Fibroblast of skin of right quadriceps (primary cell): ENCODE measurements at places on chromosomes 1 and 21.

- no peak for DNase-seq
Measured at GRCh38 chr1:102045752-102046151, 49.0 kb upstream of the OLFM3 start.

- DNase-seq, result peak; percentile 43
Measured at GRCh38 chr1:36322786-36323635, 434 bp downstream of the EVA1B start.

GRCh38 chr1:46673749-46674182 is 2.1 kb downstream of the TEX38 start:
- DNase-seq, result peak; percentile 49

DNA sequence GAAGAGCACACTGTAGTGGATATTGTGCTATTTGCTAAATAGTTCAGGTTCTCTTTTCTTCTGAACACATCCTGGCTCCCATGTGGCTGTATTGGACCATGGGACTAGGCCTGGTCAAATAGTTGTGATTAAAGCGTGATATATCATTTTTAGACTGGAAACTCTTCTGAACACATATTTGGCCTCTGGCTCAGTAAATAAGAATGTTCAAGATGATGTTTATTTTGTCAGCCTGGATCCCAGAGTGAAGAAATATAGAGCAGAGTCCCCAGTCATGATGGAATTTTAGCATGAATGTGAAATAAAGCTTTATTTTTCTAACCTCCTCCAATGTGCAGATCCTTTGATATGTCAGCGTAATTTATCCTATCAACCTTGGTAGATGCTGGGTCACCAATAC is 542.6 kb downstream of the ADGRL2 start:
- peak; percentile 5 for DNase-seq

DNA sequence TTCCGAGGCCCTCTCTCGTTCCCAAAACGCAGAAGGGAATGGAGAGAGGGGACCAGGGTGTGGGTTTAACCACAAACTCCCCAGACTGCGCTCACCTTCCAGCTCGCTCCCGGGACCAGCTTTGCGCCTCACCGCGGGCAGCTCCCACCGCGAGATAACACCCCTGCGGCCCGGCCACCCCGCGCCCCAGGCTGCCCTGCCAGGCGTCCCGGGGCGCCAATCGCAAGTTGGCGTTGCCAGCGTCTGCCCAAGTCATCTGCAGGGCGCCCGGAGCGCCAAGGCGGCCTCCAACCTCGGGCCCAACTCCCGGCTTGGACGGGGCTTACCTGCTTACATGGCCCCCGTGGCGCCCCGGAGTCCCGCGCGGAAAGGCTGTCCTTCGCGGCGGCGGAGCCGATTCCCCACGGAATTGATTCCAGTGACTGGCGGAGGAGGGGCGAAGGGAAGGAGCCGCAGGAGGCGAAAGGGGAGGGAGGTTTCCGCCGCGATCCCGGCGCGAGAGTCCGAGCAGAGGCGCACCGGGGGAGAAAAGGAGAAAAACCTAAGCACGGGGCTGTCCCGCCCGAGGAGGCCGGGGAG is 456 bp downstream of the PTPN14 start:
- DNase-seq, result no peak

DNA sequence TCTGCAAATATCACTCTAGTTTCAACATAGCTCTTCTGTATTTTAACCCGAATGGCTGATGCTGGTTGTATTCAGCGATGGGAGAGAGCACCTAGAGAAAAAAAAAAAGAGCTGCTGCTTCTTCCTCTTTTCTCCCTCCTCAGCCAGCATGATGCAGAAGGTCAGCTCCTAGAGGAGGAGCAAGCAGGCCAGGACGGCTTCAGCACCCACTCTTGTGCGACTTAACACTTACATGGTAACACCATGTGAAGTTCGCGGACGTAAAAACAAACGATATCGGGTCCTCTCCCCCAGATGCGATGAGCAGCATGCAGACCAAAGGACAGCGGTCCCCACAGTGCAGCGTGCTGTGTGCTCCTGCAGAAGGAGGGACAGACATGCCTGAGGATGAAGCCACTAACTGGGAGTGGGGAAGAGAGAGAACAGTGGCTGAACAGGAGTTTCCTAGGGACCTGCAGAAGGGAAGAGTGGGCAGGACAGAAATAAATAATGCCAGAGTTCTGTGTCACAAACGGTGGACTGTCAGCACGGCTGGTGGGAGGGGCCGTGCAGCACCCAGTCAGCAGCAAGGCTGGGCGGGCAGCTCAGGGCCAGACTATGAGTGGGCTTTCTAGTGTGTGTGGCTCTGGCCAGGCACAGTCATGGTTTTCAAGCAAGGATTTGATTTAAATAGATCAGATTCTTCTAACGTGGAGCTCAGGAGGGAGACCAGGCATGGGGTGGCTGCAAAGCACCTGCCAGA is 11.4 kb upstream of the B3GALT5 start:
- peak; percentile 6 for DNase-seq

DNA sequence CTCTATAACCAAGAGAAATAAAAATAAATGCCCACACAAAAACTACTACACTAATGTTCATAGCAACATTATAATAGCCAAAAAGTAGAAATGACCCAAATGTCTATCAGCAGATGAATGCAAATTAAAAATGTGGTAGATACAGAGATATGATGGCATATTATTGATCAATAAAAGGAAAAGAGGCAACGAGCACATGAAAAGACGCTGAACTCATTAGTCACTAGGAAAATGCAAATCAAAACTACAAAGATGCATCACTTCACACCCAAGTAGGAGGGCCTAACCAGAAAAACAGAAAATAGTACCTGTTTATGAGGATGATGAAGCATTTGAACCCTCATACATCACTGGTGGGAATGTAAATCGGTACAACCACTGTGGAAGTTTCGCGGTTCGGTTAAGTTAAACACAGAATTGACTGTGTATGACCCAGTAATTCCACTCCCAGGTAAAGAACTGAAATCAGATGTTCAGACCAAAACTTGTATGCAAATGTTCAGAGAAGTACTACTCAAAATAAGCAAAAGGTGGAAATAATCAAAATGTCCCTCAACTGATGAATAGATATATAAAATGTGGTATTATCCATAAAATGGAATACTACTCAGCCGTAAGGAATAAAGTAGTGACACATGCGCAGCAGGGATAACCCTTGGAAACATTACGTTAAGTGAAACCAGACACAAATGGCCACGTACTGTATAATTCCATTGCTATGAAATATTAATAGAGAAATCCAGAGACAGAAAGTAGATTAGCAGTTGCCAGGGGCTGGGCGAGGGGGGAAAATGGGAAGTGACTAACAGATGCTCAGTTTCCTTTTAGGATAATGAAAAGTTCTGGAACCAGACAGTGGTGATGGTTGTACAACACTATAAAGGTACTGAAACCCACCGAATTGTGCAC is 3.1 kb downstream of the USP48 start:
- DNase-seq, result no peak

- DNase-seq, result peak; percentile 29
Measured at GRCh38 chr1:18681423-18681835, 50.8 kb downstream of the PAX7 start.

DNA sequence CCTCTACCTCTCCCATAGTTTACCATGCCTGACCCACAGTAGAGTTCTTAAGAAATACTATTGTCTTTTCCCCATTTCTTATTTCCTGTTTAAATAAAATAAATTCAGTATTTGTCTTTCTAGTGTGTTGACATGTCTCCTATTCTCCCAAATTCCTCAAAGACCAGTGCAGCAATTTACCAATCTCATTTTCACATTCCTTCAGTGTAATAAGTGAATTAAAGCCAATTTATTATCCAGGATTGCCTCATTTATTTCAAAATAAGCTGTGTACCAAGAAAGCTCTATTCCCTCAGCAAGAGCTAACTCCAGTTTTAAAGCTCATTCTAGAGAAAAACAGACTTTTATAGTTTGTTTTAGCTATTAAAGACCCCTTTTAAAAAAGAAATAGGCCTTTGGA is 49.9 kb downstream of the DISC1 start:
- DNase-seq, result peak; percentile 48

GRCh38 chr1:67609577-67610341 is 75.2 kb upstream of the GADD45A start:
- no peak for DNase-seq

GRCh38 chr1:224447251-224447650 is 12.7 kb upstream of the WDR26 start:
- peak; percentile 50 for DNase-seq

GRCh38 chr1:163583661-163584181 is 262.0 kb downstream of the NUF2 start:
- DNase-seq, result no peak

DNA sequence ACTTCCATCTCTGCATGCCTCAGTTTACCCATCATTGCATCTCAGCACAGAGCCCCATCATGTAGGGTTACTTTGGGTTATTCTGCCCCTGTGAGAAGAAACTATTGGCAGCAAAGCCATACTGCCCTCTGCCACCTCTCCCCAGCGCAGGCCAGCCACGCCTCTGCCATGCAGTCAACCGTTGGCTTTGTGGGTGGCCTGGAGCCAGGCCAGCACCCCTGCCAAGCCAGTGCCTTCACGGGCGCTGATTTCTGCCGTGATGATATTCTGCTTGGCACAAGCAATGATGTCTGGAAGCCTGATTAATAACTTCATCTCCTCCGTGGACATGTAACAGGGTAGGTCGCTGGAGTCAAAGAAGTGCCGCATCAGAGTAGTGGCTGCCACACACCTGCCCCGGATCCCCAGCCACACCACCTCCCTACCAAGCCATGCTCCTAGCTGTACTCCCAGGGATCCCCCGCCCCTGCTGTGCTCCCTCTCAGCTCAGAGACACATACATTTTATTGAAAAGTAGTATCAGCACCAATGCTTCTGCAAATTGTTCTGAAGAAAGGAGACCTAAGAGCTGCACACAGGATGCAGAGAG is 15.0 kb upstream of the CEP85 start:
- no peak for DNase-seq

DNA sequence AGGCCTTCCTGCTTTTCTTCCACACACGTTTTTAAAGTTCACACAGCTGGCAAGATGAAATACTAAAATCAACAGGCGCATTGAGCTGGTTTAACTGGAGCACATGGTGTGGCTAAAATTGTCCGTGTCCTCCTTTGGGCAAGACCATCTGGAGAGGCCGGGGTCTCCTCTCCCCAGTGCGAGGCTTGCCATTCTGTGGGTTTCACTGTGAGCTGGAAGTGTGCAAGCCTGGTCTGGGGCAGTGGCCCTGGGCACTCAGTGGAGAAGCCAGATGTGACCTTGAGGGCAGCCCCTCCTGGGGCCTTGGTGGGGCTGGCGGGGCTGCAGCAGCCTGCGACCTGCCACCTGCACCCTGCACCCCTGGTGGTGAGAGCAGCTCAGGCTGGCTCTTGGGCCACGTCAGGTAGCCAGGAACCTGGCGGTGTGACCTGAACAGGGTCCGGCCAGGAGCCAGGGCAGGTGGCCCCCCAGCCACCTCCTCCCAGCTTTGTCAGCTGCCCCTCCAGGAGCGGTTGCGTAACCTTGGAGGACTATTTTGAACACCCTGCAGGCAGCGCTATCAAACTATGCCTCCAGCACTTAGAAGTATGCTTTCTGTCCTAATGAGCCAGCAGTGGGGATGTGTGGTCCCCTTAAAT is 52.4 kb downstream of the SLC37A1 start:
- DNase-seq, result no peak

DNA sequence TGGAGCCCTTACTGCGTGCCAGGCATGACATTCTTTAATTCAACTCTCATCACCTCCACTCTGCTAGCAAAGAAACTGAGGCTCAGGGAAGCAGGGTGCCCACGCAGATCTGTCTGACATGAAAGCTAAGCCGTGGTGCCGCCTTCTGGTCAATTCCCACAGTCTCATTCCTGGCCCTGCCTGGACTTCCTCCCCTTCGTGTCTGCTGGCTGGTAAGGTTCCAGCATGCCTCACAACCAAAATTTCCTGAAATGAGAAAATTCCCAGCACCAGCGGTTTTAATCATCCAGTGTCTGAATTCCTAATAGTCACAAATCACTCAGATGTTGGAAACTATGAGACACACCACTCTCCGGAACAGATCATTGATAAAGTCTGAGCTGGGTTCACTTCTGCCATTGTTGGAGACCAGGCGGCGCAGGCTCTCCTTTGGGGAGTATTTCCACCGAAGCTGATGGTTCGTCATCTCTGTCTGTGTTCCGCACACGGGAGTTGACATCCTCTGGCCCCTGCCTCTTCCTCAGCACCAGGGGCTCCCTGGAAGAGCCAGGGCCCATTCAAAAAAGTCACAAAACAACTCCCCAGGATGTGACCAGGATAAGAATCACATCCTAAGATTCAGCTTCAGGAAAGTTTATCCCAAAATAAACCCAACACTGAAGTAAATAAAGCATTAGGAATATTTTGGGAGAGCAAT is 167.7 kb downstream of the PLPP3 start:
- DNase-seq, result no peak

GRCh38 chr21:44498280-44499210 is 41.5 kb downstream of the KRTAP10-1 start:
- no peak for DNase-seq

- DNase-seq, result no peak
Measured at GRCh38 chr1:77742011-77742555, 17.6 kb downstream of the USP33 start.

GRCh38 chr1:197076585-197076984 is 9.5 kb upstream of the F13B start:
- no peak for DNase-seq

DNA sequence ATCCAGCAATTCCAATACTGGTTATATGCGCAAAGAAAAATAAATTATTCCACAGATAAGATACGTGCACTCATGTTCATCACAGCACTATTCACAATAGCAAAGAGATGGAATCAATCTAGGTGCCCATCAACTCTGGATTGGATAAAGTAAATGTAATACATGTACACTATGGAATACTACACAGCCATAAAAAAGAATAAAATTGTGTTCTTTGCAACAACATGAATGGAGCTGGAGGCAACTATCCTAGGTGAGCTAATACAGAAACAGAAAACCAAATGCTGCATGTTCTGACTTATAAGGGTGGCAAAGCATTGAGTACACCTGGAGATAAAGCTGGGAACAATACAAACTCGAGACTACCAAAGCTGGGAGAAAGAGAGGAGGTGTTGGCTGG is 787.3 kb downstream of the KCNT2 start:
- DNase-seq, result no peak

DNA sequence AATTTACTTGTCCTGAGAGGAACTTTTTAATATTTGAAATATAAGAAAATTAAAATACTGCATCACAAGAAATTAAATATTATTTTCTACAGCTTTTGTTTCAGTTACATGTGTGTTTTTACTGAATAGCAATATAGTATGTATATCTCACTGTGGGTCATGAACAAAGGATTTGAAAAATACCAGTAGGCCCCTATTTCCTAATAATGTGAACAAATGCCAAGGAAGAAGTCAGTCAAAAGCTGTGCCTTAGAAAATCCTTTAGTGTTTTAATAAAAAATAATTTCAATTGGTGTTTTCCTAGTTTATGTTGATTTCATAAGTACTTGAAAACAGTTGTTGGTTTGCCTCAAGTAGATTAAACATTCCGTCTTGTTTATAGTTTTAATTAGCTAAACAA is 46.7 kb downstream of the SMYD3 start:
- no peak for DNase-seq

- no peak for DNase-seq
Measured at GRCh38 chr1:65955071-65955470, 162.4 kb downstream of the PDE4B start.

- peak; percentile 28 for DNase-seq
Measured at GRCh38 chr1:164609089-164609488, 50.1 kb downstream of the PBX1 start.
